ENCODE measurements at places on chromosomes 12 and 14. TPM values are rescaled to one million over a fixed set of nuclear protein-coding genes. Genes with fewer than 3 reads are reported as not detected.
A peak's percentile ranks its signal among the peaks of the same experiment; 100 is the strongest.

ADGRD1 gene
- 0.68 TPM for total RNA-seq

IQSEC3 gene
- total RNA-seq = not detected

DNA sequence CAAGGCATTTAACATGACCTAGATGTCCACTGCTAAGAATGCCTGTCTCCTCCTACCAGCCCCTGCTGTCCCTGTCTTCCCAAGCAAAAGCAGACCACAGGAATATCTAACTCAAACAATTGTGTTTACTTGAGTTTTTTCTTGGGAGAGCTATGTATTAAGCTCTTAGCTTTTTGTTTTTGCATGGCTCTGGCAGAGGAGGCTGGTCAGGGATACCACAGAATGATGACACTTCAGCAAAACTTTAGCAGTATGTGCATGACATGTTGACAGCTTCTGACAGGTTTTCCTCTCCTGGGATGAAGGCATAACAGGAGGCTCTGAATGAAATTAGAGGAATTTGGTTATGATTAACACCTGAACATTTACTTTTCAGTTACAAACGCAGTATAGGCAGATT lies 6.9 kb downstream of the TMBIM6 start:
- no peak for DNase-seq

KRT84 gene
- not detected for total RNA-seq

DNA sequence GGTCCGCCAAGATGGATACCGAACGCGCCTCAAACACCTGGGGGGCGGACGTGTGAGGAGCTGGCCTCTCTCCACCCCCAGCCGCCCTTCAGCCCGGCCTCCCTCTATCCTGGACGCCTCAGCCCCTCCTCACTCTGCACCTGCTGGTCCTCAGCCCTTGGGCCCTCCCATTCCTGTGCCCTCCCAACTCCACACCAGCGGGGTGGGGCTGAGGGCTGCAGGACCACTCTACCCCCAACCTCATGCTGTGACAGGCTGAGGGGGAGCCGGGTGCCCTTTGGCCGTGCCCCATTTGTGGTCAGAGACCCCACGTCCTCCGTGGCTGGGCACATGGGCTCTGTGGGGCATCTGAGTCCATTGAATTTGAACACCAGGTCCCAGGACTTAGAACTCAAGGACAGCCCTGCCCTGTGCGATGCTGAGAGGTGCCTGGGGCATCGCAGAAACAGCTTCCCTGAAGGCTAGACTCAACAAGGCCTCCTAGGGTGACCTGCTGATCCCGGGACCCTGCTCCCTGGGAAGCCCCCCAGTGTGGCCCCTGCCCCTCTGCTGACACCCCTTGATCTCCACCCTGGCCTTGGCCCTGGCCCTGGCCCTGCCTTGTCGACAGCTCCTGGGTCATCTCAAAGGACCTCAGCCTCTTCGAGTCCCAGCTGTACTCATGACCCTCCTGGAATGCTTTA lies 82.0 kb upstream of the SFSWAP start:
- DNase-seq = no peak

DNA sequence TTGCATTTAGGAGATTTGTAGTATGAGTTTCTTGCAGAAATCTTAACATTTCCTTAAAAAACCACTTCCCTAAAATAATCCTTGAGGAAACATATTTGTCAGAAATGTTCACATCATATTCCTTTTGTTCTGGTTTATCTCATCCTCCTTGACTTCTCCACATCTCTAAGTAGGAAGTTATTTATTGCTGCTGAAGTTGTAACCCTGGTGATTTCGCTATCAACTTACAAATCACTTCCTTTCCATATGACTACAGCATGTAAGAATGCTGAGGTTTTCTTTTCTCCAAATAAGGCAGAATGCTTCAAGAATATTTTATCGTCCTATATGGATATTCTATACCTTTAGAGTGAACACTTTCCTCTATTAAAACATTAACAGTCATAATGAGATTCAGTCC lies 751.7 kb downstream of the NRXN3 start:
- no peak for DNase-seq

CYP46A1 gene
- total RNA-seq = 0.20 TPM

DNA sequence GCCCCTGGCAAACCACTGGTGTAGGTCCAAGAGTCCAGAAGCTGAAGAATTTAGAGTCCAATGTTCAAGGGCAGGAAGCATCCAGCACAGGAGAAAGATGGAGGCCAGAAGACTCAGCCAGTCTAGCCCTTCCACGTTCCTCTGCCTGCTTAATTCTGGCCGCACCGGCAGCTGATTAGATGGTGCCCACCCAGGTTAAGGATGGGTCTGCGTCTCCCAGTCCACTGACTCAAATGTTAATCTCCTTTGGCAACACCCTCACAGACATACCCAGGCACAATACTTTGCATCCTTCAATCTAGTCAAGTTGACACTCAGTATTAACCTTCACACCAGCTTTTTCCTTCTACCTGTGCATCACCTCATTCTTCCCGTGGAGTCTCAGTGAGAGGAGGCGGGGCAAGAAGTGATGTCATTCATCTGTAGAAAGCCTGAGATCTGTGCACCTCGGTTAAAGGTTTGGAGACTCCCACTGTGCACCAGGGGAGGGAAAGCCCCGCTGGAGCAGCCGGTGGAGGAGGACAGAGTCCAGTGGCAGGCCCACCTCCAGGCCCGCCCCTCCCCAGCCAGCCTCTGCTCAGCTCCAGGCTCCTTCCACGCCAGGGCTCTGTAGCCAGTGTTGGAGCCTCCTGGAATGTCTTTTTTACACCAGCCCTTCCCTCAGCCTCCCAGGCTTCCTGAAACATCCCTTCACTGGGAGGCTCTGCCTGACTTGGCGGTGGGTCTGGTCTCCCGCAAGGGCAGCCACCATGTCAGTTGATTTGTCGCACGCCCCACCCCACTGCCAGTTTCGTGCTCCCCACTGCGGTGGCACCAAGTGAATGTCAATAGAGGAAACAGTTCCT lies 80.1 kb upstream of the DYNC1H1 start:
- DNase-seq = no peak

- no peak for DNase-seq
Observed at GRCh38 chr14:23751616-23752015, 115.5 kb downstream of the DHRS2 start.

CALM1 gene
- total RNA-seq = 140 TPM

GRCh38 chr12:81360916-81361315 lies 283.0 kb downstream of the ACSS3 start:
- DNase-seq = no peak

DNA sequence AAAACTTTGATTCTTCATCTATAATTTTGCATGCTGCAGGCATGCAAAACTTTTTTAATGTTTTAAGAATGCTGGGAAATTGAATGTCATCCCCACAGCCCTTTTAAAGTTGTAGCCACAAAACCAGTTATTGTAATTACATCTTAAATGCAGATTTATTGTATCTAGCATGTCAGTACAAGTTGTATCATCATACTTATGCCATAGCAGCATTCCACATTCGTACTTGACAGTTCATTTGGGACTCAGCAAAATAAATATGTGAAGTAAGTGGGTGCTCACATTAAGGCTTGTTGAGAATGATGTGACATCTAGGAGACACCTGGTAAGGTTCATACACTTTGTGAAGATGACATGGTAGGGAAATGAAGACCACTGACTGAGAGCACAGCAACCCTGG lies 44.0 kb upstream of the GZMB start:
- DNase-seq = no peak

SOX5 gene
- total RNA-seq = 0.98 TPM

DNA sequence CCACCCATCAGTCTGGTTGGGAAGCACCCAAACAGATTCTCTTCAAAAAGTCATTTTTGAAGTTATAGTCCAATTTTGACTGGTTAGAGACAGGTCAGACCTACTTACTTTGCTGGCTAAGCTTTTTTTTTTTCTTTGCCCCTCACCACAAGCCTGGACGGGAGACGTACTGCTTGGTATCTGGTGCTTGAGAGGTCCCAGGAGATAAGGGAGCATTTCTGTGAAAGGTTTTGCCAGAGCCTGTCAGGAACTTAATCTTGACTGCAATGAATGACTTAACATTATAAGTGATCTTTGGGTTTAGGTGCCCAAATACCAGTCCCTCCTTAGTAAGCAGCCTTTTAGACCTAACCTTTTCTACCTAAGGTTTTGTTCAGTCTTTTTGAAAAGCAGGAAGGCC lies 6.3 kb downstream of the MTHFD1 start:
- no peak for DNase-seq

DNA sequence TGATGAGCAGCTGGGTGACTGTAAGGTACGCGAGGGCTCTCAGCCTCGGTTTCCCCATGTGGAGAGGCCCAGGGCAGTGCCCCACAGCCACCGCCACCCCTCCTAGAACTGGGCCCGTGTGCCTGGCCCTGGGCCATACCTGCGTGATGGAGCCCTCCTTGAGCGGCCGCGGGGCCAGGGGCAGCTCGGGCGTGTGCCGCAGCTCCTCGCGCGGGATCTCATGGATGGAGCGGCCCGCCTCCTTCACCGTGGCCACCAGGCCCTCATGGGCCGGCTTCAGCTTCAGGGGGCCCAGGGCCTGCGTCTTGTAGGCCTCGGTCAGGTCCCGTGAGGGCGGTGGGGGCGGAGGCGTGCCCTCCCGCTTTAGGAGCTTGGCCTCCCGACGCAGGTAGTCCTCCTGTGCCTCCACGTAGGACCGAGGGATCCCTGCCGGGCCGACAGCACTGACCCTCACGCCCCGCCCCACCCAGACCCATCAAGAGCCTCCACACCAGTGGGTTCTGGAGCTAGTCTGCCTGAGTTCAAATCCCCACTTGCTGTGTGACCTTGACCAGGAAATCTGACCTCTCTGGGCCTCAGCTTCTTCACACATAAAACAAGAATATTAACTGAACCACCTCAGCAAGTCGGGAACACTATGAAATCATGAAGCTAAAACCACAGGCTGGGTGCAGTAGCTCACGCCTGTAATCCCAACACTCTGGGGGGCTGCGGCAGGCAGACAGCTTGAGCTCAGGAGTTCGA lies 51.7 kb downstream of the RFLNA start:
- no peak for DNase-seq

DNA sequence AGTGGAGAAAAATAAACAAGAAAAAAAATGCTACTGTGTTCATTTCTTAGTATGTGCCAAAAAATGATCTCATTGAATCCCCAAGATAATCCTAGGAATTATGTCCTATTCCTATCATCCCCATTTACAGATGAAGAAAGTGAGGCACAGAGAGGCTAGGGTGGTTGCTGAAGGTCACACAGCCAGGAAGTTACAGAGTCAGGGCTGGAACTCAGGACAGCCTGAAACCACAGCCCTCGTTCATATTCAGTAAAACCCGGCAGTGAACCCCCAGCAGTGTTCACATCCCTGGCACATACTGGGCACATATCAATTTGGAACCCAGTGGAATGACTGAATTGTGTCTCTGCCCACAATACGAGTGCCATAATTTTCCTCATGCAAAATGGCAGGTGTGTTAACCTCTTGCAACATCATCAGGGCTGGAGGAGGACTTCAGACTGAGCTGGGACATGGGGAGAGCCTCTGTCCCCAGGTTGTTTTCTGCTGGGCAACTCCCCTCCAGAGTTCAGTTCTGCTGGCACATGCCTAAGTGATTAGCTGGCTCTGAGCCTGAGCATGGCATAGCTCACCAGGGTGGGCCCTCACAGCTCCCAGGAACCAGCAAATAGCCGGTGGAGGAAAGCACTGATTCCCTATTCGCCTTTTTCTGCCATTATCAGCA lies 2.0 kb upstream of the PPP1CC start:
- DNase-seq = peak; percentile 43

DNA sequence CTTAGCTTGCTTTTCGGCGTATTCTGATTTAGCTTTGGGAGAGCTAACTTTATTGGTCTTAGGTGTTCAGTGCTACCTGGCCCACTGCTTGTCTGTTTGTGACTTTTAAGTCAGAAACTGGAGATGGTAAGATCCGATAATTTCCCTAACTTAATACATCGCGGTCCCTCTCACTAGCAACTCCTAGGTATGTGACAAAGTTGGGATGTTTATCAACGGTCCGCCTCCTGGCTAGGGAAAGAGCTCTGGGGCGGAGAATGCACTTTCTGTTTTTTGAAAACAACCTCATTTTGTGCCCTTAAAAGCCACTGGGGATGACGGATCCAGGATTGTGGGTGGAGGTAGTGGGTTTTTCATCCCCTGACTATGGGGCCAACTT lies 1.2 kb downstream of the CDKN1B start:
- DNase-seq = no peak

GRCh38 chr12:31386364-31386777 lies 60.4 kb upstream of the SINHCAF start:
- DNase-seq = no peak

AGAP2 gene
- not detected for total RNA-seq

- no peak for DNase-seq
Observed at GRCh38 chr12:51848326-51848727, at the start of gene FIGNL2. TSS of gene FIGNL2 (minus strand) at chr12:51848718. CDS start at chr12:51822413, 26,305 bp downstream.

VDR gene
- total RNA-seq = 23.4 TPM

EIF2B1 gene
- total RNA-seq = 47.3 TPM

- no peak for DNase-seq
Observed at GRCh38 chr12:77387214-77387613, 321.8 kb upstream of the E2F7 start.

CCDC197 gene
- not detected for total RNA-seq

SMARCD1 gene
- total RNA-seq = 57.4 TPM

- DNase-seq = no peak
Observed at GRCh38 chr14:74509587-74510222, 16.1 kb downstream of the ISCA2 start.

- no peak for DNase-seq
Observed at GRCh38 chr12:121154793-121155375, 22.2 kb downstream of the P2RX7 start.

GRCh38 chr12:75294797-75295196 lies 35.3 kb downstream of the CAPS2 start:
- DNase-seq = no peak

GRCh38 chr12:79227091-79227490 lies 362.5 kb downstream of the SYT1 start:
- DNase-seq = no peak

IRF2BPL gene
- total RNA-seq = 26.0 TPM
